ENCODE measurements at places on chromosomes 16 and 17.
A peak's percentile ranks its signal among the peaks of the same experiment; 100 is the strongest.

- no peak for DNase-seq
Observed at GRCh38 chr16:49698453-49698815, 157.5 kb downstream of the ZNF423 start.

- DNase-seq = no peak
Observed at GRCh38 chr16:72886346-72886974, 161.5 kb downstream of the ZFHX3 start.

- no peak for DNase-seq
Observed at GRCh38 chr17:83037874-83038165, 41.6 kb upstream of the METRNL start.

GRCh38 chr17:82926716-82927115 lies 86.9 kb upstream of the ZNF750 start:
- DNase-seq = no peak

- DNase-seq = no peak
Observed at GRCh38 chr16:51095890-51096626, 55.0 kb downstream of the SALL1 start.

GRCh38 chr16:57192720-57193486 lies 6.8 kb downstream of the RSPRY1 start:
- no peak for DNase-seq

GRCh38 chr17:63511331-63511730 lies 11.8 kb upstream of the KCNH6 start:
- DNase-seq = no peak

DNA sequence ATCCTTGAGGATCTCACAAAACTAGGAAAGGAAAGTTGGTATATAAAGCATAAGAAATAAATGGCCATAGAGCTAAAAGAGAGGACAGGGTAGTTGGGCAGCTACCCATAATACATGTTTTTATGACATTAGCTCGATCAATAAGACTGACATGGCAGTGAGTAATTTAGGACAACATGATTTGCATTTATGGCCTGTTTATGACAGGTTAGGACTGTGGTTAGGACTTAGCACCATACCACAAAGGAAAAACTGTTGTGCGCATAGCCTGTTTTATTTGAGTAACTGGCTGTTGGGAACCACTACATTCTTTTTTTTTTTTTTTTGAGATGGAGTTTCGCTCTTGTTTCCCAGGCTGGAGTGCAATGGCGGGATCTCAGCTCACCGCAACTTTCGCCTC lies 18.0 kb upstream of the TRIM37 start:
- no peak for DNase-seq

- peak; percentile 43 for DNase-seq
Observed at GRCh38 chr17:8041249-8041928, 2.5 kb downstream of the ALOX15B start.

DNA sequence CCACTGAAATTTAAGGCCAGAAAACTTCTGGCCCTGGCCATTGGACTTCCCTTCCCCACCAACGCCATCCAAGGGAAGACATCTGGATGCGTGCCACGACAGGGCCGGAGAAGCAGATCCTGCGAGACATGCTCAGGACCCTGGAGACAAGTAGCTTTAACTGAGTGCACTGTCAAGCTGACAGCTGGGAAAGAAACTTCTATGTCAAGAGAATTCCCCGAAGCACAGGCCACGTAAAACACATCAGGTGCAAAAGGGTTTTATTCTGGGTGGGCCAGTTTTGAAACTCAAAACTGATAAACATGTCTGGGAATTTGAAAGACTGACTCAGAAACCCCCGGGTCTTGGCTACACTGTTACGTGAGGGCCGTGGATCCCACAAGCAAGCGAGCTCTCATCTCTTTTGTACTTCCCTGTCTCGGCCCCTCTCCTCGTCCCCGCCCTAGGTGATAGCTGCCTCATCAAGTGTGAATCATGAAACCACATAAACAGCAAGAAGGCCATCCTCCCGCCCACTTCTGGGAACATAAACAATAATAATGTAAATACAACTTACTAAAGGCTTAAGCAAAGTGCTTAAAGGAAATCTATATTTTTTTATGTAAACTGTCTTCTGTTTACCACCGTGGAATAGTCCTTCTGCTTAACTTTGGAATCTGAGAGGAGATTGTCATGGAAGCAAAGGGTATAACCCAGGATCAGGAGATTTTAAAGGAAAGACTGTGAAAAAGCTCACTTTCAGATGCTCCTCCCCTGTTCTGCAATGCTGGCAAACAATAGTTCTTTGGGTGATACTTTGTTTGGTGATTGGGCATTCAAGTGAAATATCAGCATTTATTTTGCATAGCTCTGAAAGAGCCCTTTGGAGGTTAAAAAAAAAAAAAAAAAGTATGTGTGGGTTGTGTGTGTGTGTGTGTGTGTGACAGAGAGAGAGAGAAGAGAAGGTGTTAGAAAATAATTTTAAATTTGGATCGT lies 406.0 kb upstream of the MAF start:
- no peak for DNase-seq

DNA sequence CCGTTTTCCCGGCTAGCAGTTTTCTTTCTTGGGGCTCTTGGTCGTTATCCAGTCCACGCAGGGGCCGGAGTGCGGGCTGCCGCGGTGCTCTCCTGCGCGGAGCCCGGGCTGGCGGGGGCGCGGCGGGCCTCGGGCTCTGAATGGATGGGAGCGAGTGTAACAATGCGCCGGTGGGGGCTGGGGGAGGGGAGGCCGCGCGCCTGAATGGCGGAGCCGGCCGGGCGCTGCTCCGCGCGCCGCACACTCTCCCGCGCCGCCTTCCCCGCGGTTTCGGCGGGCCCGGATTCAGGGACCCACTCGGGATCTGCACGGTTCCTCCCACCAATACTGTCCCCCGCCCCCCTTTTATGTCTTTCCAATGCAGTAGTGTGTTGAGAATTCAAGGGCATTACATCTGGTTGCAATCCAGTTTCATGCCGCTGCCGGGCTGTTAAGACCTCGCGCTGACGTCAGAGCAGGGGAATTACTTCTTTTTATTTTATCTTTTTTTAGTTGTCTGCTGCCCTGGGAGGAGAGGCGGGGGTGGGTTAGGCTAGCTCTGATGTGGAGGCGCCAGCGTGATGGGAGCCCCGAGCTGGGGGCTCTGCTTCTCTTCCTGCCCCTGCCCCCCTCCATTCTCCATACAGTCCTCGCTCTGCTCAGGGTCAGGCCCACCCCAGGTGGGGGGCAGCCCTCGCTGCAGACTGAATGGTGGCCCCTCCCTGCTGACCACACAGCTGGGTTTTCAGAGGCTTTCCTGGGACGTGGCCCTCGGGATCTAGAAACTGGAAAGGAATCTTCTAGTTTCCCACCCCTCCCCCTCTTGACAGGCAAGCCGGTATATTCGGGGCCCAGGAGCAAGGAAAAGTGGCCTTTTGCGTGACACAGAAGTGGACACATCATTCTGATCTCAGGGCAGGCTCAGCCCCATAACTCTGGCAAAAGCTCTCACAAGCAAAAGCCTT lies 1.8 kb downstream of the RAI1 start:
- DNase-seq = no peak

- no peak for DNase-seq
Observed at GRCh38 chr17:45293413-45294211, 23.2 kb downstream of the MAP3K14 start.

- no peak for DNase-seq
Observed at GRCh38 chr17:74336307-74336706, 10.3 kb downstream of the KIF19 start.

DNA sequence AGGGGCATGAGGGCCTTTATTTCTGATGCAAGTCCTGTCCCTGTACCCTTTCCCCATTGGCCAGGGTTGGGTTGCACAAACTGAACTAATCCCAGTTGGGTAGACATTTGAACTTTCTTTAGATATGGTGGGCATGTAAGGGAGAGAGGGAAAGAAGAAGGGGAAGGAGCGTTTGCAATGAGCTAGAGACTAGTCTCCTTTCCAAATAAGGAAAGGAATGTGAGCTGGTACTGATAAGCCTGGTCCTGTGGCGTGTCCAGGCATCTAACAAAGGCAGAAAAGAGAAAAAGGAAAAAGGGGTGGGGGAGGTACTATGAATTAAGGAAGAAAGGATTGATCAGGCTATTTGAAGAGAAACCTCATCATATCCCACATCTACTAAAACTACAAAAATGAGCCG lies 20.3 kb downstream of the CHMP6 start:
- no peak for DNase-seq

- no peak for DNase-seq
Observed at GRCh38 chr17:57910462-57911420, 44.5 kb downstream of the CUEDC1 start.

DNA sequence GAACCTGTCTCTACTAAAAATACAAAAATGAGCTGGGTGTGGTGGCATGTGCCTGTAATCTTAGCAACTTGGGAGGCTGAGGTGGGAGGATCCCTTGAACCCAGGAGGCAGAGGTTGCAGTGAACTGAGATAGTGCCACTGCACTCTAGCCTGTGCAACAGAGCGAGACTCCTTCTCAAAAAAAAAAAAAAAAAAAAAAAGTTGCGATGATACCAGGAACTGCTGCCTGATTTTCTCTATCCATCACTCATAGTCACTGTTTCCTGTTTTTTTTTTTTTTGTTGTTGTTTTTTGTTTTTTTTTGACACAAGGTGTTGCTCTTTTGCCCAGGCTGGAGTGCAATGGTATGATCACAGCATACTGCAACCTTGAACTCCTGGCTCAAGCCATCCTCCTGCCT lies 59.2 kb downstream of the ABCC1 start:
- no peak for DNase-seq

DNA sequence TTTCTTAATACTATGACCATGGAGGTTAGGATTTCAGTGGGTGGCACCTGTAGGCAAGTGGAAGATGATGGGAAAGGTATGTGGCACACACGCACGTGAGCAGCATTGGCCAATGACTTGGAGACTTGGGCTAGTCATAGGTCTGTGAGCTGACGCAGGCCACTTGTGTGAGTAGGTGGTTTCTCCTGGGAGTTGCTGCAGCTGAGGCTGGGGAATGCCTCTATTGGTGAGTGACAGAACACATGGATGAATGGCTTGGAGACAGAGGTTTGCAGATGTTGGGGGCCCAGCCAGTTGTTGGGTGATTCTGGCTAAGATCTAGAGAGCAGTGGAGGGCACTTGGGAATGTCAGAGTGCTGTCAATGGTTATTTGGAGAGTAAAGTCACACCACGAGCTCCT lies 64.1 kb downstream of the MARF1 start:
- DNase-seq = no peak

GRCh38 chr16:69465083-69465721 lies 40.8 kb downstream of the CYB5B start:
- no peak for DNase-seq

- no peak for DNase-seq
Observed at GRCh38 chr17:78585006-78585630, 7.9 kb upstream of the DNAH17 start.

- DNase-seq = no peak
Observed at GRCh38 chr16:30470170-30470512, 2.4 kb upstream of the ITGAL start.

DNA sequence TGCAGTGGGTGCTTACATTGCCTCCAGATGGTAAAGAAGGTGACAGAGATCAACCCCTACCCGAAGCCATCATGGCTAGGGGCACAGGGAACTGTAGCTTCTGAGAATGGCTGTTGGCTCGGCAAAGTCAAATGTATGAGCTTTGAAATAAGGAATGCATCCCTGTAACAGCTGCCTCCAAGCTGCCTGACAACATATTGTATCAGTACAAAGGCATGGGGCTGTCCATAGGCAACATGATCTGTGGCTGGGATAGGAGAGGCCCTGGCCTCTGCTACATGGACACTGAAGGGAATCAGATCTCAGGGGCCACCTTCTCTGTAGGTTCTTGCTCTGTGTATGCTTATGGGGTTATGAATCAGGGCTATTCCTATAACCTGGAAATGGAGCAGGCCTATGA lies 119.2 kb upstream of the NETO2 start:
- DNase-seq = no peak

DNA sequence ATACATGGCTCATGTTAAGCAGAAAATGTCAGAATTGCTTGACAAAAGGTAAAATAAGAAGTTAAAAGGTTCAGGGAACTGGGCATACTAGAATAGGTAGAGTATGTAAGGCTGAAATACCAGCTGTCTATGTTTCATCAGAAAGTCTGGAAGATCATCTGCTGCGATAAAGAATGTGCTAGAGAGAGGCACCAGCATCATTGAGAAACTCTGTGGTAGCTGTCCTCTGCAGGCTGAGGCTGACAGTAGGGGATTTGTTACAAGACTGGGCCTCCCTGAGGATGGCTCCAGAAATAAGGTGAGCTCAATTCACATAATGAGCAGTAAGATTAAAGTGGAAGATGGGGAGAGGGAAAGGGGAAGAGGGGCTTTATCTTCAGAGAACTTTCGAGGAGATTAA lies 4.5 kb upstream of the ZNF287 start:
- DNase-seq = no peak

GRCh38 chr17:77506371-77506991 lies 365.7 kb downstream of the SEC14L1 start:
- no peak for DNase-seq

DNA sequence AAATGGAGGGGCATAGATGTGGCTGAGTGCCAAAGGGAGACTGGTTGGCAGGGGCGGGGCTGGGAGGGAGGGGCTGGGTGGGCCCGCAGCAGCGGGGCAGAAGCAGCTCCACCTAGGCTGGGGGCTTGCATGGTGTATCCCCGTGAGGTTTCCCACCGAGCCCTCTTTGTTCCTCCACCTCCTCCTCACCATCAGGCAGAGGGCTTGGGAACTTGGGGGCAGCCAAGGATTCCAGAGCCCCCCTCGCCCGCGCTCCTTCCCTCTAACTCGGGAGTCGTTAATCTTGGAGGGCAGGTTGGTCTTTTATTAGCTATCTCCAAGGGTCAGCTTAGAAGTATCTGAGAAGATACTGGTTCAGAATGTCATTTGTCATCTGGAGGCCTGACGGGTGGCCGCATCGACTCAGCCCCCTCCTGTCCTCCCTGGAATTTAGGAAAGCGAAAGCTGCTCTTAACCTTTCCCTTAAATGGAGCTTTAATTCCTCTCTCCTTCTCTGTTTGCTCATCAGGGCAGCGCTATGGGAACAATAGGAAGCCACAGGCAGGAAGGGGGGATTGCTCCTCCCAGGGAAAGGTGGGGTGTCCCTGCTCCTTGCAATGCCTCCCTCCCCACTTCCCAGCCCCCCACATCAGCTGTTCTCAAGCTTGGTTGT lies 274.3 kb upstream of the XYLT1 start:
- DNase-seq = no peak

DNA sequence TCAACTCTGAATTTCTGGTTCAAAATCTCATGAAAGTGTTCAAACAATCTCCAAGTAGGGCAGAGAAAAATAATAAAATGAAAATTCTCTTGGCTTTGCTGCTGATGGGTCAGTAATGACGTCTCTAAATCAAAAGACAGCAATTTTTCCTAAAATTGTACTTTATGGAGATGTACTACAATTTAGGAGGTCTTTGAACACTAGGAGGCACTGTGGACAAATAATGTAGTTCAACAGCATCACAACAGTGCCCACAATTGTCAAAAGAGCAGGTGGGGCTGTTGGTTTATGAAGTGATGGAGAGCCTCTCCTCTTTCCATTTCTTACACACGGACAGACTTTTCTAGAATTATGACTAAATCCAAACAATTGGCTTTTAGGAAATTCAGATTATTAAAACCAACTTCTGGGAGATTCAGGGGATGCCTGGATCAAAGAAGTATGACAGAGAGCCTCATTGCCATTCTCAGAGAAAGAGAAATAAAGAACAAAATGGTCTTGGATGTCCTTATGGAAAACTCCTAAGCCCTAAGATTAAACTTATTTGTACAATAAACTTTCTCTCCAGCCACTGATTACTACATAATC lies 23.8 kb downstream of the EZH1 start:
- no peak for DNase-seq

GRCh38 chr16:24509536-24509935 lies 29.8 kb upstream of the RBBP6 start:
- DNase-seq = no peak

All from GM12891 (cell line).